EL (cell line): ENCODE measurements at places on chromosomes 12 and 14.

DNA sequence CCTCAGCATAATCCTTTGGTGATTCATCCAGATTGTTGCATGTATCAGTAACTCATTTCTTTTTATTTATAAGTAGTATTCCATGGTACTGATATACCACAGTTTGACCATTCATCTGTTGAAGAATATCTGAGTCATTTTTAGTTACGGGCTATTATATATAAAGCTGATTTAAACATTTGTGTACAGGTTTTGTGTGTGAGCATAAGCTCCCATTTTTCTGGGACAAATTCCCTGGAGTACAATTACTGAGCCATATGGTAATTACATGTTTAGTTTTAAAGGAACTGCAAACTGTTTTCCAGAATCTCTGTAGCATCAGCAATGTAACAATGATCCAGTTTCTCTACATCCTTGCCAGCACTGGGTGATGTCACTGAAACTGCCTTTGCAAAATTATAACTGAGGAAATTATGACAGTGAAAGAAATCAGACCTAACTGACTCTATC lies 236.2 kb upstream of the KRR1 start:
- DNase-seq = peak; percentile 73

GRCh38 chr14:54805070-54805444 lies 97.6 kb downstream of the GCH1 start:
- no peak for DNase-seq

DNA sequence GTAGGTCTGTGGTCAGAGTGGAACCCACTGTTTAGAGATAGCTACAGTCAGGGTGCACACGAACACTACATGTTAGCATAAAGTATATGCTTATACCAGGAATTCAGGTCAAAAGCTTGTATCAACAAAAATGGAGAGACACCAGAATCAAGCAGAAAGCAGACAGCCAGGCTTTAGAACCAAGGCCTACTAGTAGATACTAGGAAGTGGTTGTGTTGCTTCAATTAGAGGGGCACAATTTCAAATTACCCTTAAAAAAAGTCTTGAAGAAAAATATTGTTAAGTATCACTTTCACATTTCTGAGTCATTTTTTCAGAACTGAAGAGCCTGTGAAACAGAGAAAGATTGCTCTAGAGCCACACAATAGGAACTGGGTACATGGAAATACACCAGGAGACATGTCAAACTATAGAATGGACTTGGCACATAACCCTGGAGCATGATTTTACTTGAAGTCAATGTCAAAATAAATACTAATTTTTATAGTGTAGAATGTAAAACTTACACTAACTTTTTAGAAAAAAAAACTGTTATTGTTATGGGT lies 41.6 kb downstream of the LRRC9 start:
- DNase-seq = no peak

DNA sequence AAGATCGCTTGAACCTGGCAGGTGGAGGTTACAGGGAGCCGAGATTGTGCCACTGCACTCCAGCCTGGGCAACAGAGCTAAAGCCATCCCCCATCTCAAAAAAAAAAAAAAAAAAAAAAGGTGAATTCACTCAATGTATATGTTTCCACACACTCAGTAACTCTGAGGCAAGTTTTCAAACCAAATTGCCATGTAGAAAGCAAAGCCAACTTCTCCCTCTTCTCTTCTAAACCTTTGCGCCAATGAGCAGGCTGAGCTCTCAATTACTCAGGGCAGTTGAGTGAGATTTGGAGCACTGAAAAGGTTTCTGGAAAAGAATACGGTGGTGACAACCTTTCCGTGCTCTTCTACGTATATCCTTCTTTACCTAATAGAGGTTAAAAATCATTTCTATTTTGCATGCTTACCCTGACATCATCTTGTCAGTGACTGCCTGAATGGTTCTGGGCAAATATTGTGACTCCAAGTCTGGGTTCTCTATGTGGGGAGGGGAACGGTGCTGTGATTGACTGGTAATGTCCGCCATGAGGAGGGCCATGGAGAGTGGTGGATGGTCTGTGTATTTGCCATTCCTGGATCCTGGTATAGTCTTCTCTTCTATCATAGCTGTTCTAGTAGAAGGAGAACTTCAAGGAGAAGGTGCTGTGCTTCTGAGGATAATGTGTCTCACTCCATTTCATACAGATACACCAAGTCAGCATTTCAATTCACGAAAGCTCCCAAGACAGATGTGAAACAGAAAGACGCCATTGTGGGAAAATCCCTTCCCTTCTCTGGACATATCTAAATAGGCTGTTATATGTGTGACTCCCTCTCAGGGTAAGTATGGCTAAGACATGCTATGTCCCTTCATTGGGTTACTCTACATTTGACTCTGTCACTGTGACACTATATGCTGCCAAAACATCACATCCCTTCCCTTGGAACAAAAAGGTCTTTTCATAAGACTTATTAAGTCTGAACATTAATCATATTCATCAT lies 46.2 kb upstream of the MED13L start:
- no peak for DNase-seq

GRCh38 chr12:113577464-113578129 lies 105.9 kb upstream of the LHX5 start:
- DNase-seq = no peak

GRCh38 chr14:105486974-105487448 lies 325 bp downstream of the CRIP1 start:
- DNase-seq = no peak
